Tibial nerve (tissue), 4 donors: ENCODE measurements at places on chromosomes 6 and 20.

GRCh38 chr6:108872575-108872974 lies 24.4 kb downstream of the ARMC2 start:
- DNase-seq = no peak

DNA sequence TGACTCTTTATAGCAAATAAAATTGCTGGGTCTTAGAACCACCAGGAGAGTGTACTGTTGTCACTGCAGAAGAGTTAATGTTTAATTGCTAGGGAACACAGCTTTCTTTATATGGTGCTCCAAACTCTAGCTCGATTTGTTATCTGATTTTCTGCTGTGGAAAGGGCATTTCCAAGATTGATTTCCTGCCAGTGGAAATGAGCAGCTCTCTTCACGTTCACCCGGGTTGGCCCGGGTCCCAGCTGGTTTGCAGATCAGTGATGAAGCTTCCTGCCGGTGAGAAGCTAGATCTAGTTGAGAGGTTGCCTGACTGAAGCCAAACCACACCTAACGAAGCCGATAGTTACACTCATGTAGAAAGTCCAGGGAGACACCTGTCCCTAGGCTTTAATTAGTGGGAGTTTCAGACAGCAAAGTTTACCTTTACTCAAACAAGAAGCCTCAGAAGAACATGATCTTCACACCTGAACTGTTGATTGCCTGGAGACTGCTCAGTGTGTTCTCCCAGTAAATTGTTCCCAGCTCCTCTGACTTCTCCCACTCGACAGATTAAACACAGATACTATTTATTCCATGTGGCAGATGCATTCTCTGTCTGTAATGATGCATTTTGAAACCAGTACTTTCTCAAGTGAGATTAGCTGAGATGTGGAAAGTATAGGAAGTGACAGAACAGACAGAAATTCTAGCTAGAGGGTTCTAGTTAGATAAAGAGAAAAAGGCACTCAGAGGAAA lies 27.8 kb downstream of the PAQR8 start:
- no peak for DNase-seq

- no peak for DNase-seq
These were observed 122.9 kb downstream of the RNF144B start for GRCh38 chr6:18509871-18510643.

DNA sequence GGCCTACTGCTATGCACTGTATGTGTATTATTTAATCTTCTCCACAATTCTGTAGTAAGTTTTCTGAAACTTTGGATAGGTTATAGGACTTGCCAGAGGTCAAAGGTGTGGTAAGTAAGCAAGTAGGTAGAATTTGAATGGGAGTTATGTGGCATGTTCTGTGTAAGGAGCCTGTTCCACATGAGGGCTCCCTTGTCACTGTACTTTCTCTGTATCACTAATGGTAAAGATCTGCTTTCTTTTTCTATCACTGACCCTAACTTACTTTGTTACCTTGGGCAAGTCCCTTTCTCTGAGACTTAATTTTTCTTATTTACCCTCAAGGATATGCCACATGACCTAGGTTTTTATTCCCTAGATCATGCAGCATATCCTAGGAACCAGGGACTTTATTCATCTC lies 50.3 kb downstream of the EIF2S2 start:
- DNase-seq = no peak

GRCh38 chr6:49676671-49677281 lies 36.6 kb downstream of the CRISP2 start:
- no peak for DNase-seq

- no peak for DNase-seq
These were observed 129.0 kb upstream of the SGK1 start for GRCh38 chr6:134446896-134447295.

DNA sequence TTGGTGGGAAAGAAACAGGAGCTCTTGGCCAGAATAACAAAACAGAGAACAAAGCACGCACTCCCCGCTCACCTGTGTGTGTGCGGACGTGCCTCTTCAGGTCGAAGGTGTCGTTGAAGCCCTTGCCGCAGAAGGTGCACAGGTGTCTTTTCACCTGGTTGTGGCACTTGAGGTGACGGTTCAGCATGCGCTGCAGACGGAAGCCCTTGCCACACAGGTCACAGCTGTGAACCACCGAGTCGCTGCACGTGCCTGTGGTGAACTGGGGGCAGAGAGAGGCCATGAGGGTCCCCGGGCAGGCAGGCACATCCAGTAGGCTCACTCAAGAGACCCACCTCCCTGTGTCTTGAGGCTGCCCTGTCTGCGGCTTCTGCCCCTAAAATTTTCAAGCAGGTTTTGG lies 16.3 kb downstream of the OVOL2 start:
- DNase-seq = no peak

- DNase-seq = no peak
These were observed 12.9 kb upstream of the WTAP start for GRCh38 chr6:159714404-159714803.

DNA sequence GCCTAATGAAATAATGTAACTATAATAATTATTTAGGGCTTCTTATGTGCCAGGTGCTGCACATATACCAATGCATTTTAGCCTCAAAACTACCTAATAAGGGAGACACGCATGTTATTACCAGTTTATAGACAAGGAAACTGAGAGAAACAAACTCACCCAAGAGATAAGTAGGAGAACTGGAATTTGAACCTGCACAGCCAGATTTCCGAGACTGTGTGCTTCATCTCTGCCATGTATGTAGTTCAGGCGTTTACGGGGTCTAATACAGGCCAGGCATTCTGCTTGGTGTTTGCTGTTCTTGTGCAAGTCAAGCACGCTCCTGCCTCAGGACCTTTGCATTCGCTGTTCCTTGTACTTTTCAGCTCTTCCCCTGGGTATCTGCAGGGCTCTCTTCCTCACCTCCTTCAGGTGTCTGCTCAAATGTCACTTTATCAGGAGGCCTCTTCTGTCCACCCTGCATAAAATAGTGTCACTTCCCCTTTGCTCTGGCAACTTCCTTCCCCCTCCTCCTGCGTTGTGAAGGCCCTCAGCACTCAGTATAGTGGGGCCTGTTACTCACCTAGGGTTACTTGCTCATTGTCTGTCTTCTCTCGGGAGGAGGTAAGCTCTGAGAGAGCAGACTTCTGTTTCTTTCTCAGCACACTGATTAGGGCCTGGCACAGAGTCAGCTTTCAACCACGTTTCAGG lies 6.1 kb upstream of the NSFL1C start:
- DNase-seq = no peak

DNA sequence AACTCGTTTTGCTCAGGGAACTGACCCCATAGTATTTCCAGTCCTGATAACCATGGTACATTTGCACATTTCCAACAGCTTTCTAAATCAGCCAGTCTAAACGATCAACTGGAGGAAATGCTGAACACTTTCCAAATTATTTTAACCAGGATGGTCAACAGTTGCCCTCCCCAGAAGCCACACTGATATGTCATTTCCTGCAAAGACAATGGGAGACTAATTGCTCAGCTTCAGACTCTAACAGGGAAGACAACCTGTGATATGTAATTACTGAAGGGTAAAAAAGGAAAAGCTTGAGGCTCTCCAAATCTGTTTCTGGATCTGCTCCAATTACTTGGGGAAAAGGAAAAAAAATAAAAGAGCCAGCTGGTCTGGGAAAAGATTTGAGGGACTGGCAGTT lies 88.8 kb downstream of the FYN start:
- DNase-seq = no peak

GRCh38 chr6:128350416-128351254 lies 169.8 kb downstream of the PTPRK start:
- no peak for DNase-seq

DNA sequence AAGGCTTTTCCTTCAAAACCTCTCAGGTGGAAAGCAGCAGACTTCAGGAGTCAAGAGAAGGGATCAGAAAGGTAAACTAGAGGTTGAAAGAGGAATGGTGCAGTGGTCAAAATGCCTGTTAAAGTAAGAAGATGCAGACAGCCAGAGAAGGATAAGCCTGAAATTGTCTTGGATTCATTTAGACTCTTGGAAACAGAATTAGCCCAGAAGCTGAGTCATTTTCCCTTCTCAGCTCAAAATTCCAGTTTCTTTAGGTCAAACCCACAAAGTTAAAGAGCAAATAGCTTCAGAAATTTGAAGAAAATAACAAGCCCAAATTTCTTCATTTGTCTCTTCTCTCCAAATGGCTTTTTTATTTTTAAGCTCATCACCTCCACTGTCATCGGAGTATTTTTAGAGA lies 73.9 kb downstream of the DHX35 start:
- DNase-seq = no peak

DNA sequence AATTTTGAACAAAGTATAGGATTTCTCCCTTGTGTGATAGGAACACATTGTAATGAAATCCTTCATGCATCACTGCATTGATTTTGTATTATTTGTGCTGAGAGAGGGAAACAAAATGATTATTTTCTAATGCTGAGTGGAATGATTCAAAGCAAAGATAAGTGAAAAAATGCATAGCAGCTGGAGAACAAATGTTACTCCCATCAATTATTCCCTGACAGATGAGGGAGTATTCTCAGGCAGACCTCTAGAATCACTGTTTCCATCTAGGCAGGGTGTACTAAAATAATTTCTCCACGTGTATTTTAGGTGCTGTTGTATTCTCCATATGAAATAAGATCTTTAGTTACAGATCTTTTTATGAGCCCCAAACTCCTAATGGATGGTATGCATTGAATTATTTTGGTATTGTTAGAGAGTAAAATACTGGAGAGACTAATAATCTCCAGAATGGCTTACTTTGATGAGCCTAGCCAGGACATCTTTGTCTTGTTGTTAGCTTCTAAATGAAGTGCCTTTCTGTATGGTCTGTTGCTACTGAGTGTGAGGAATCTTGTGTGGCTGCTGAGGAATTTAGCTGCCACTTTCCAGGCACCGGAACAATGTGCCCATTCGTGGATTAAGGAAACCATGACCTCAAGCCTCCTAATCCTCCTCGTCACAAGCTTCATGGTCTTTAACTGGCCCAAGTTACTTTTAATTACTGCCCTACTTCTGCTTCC lies 39.6 kb downstream of the RNF217 start:
- no peak for DNase-seq

- no peak for DNase-seq
These were observed 25.0 kb upstream of the DEFB125 start for GRCh38 chr20:62487-62886.

GRCh38 chr6:137878029-137878428 lies 11.0 kb downstream of the TNFAIP3 start:
- no peak for DNase-seq

- DNase-seq = no peak
These were observed 139.1 kb upstream of the POU3F2 start for GRCh38 chr6:98695091-98695801.

GRCh38 chr6:106574741-106575458 lies 54.4 kb downstream of the RTN4IP1 start:
- no peak for DNase-seq

DNA sequence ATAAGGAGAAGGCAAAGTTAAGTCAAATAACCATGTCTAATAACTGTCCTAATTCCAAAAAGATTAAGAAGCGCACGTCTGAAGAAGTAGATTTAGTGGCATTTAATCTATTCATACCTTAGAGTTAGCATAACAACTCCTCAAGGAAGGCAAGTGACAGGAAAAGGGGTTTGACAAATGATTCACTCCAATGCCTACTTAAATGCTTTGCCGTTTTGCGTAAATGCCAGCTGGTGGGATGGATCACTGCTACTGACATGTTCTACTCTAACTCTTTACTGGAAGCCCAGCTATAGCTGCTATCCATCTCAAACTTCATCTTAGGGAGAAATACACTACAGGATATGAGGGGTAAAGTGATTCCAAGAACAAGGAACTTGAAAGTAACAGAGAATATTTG lies 347.3 kb upstream of the RUNX2 start:
- no peak for DNase-seq

DNA sequence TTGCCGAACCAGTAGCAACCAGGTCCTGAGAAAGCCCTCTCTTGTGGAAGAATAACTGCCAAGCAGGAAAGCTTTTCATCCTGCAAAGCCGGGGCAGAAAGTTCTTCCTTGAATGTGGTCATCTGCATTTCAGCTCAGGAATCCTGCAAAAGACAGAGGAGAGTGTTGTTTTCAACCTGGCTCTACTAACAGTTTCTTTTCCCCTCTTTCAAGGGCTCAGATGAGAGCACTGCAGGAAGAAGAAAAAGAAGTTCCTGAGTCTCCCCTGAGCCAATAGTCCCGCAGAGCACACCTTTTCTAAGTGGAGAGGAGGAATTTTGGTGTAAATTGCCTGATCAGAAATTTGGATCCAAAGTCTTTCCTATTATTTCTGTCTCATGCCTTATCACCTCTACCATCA lies 10.7 kb downstream of the HLA-DRB1 start:
- DNase-seq = no peak

GRCh38 chr6:57021086-57021720 lies 25.3 kb upstream of the KIAA1586 start:
- no peak for DNase-seq

DNA sequence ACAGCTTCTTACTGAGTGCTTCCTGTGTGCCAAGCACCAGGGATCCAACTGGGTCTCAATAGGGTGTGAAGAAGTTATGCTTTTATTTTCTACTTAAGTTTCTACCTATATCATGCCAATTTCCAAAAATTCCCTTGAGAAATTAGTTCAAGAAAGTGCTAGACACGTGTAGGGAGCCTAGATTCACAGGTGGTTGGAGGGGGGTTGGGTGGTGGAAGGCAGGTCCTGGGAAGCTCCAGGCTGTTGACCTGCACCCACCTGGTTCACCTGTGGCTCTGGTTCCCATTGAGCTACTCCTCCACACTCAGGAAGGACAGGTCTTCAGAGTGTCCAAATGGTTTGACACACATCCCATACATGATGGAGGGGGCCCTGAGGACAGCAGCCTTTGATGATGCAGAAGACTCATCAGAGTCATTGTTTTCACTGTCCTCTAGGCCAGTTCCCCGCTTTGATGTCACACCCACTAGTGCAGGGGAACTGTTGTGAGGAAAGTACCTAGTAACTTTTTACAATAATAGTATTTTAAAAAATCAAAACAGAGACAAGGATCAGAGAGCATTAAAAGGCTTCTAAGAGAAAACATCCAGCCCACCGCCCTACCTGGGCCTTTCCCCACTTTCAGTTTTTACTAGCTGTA lies 39.8 kb upstream of the MYL9 start:
- DNase-seq = no peak

- DNase-seq = no peak
These were observed 149.1 kb downstream of the RIMS1 start for GRCh38 chr6:72035486-72035885.

- DNase-seq = no peak
These were observed 902 bp downstream of the SLC29A1 start for GRCh38 chr6:44224029-44224964.

- no peak for DNase-seq
These were observed 25.7 kb upstream of the KLHL31 start for GRCh38 chr6:53691252-53691651.

DNA sequence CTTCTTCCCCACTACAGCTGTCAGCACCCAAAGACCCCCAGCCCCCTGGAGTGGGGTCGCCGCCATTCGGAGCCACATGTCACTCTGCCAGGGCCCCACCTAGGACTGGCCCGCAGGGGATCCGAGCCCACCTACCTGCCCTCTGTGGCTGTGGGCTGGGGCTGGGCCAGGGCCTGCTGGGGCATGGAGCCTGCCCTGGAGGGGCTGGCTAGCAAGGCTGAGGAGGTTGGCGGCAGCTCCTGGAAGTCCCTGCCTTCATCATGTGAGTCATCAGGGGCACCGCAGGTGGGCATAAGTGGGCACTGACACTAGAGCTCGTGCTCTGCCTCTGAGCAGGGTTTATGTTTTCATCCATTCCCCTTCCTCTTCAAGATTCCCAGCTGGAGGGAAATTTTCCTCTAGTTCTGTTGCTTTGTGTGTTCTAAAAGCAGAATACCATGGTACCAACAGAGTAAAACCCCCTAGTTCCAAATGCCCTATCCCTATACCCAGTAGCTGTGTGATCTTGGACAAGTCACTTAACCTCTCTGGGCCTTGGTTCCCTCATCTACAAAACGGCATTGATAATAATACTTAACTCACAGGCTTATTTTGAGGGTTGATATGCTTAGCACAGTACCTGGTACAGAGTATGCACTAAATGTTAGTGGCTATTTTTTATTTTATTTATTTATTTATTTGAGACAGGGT lies 8.7 kb upstream of the FANCE start:
- DNase-seq = no peak
